Activated T-cell treated with anti-CD3 and anti-CD28 coated beads, Interleukin-2, amount 50 U/mL, for 1 hour (primary cell): ENCODE measurements at places on chromosomes 2 and 18.

DNA sequence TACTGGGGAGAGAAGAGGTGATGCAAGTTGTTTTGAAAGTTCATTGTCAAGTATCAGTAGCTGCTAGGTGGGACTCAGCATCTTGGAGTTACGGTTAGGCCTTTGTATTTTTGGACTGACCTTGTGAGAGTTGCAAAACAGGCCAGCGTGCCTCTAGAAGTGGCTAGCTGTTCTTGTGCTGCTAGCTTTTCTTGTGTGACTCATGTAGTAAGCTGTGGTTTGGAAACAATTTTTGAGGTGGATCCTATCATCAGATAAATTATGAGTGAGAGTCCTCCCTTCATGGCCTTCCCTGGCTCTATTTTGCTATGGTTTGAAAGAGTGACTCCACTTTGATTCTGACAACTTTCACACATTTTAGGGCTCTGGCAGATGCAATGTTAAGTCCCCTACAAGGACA is 409.2 kb upstream of the HS6ST1 start:
- no peak for DNase-seq

DNA sequence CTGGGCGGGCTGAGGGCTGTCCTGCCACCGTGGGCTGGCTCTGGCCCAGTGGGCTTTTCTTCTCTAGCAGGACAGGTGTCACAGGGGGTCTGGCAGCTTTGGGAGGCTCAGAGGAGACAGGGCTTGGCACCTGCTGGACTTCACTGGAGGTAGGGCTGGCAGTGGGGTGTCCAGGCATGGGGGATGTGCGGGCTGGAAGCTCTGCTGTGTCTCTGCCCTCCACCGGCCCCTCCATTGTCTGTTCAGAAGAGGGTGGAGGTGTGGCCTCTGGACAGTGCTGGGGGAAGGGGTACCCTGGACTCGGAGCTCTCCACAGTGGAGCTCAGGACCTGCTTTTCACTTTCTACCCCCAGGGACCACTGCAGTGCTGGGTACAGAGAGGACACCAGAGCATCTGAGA is 9.2 kb downstream of the PTPRN start:
- no peak for DNase-seq

- DNase-seq: no peak
These were observed 7.4 kb upstream of the VRK2 start for GRCh38 chr2:58039170-58039611.

DNA sequence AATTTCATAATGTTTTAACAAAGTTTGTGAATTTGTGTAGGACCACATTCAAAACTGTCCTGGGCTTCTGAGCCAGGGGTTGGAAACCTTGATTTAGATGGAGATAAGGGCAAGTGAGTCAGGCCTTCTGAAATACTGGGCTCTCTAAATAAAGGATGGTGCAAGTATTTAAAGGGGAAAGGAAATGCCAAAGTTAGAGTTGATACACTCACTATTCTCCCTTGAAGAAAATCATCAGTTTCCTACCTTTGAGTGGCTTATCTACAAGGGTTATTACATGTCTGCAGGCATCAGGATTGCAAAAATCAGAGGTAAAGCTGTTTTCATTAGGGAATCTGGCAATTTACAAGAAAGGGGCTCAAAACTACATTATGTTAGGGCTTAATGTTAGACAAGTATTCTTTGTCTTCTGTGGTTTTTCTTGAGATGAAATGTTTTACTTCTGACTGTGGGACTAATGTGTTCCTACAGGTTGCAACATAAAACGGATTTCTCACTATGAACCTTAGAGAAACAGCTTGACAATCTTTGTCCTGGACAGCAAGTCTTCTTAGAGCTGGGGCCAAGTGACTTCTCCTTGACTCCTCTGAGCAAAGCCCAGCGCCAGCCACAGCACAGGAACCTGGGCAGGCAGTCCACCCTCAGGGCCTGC is 31.1 kb downstream of the RNU4ATAC start:
- DNase-seq: no peak

DNA sequence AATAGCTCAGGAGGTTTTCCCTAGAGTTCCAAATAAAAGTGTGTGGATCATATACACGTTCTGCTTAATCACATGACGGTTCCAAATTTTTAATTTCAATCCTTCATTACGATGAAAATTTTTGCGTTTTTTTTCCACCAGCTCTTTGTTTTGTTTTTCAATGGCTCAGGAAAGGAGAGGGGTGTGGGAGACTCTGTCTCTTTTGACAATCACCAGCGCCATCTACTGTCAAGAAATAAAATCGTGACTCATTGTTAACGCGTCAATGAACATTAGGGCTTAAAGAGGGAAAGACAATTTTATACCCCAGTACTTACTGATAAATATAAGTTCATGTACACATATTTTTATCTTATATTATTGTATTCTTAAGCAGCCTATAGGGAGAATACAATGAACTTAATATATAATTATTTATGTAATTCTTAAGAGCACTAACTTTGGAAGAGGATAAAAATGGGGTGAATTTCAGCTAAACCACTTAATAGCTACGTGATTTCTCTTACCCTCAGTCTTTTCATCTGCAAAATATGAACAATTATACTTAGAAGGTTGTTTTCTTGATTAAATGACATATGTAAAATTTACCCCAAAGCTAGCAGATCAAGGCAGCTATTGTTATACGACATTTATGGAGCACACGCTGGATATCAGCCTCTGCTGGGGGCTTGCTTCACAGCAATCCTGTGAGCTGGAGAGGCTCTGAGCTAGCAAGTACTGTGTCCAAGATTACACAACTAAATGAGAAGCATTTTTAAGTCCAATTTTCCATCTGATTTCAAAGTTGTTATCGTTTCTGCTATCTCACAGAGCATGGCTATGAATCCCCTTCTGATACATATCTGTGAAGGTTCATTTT is 47.4 kb upstream of the RMDN2 start:
- no peak for DNase-seq

DNA sequence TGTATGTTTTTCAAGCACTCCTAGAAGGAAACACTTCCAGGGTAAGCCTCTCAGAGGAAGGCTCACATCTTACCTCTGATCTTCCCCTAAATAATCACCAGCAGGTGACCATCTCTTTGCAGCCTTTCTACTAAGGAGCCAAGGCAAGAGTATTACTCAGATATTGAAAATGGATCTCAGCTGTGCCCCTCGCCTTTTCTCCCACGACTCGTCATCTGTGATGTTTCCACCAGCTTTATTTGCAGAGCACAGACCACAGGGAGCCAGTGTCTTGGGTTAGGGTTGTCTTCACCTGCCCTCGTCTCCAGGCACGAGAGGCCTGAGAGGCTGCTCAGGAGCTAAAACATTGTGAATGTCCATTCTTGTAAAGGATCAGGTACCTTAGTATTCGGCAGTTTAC is 16.9 kb upstream of the SCLY start:
- no peak for DNase-seq

DNA sequence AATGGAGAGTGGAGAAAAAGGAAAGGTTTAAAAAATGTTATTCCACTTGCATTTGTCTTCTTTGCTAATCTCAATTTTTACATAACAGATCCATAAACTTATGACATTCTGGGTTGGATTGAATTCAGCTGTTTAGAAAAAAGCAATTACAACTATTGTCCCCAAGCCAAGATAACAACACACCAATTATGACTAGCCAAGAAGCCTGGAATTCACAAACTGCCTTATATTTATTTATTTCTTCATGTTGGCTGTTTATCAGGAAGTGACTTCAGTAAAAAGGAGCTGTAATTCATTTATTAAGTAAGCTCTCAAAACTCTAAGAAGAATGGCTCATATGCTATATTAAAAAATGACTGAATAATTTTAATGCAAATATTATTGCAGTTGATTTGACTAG is 137.4 kb downstream of the CALCRL start:
- DNase-seq: no peak

DNA sequence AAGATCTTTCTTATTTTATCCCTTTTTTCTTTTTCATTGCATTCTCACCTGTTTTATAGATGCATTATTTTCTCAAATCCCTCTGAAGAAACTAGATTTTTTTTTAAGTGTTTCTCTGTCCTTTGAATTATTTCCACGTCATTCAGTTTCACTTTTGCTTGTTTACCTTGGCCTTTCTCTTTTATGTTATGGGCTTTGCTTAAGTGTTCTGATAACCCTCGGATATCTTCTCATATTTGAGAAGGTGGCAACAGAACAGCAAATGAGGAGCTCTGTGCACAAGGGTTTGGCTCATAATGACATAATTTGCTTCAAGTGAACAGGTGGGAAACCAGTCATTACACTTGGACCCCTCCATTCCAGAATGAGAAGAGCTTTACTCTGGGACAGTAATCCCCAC is 111.9 kb downstream of the C1D start:
- no peak for DNase-seq

- no peak for DNase-seq
These were observed 39.1 kb downstream of the ATOH8 start for GRCh38 chr2:85792783-85793441.

DNA sequence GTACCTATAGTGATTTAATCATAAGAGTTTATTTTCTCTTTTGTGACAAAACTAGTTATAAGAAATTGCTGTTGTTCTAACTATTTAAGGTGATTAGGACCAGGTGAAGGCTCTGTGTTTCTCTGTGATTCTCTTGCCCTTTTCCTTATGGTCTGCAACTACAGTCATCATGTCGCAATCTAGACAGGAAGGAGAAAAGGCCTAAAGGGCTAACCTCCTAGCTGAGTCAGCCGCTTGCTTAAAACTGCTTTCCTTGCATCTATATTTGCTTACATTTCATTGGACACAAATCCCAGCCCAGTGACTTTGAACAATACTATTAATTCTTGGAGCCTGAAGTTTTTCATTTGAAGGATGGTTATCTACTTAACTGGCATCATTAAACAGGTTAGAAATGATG is 93.1 kb downstream of the PIK3C3 start:
- no peak for DNase-seq

DNA sequence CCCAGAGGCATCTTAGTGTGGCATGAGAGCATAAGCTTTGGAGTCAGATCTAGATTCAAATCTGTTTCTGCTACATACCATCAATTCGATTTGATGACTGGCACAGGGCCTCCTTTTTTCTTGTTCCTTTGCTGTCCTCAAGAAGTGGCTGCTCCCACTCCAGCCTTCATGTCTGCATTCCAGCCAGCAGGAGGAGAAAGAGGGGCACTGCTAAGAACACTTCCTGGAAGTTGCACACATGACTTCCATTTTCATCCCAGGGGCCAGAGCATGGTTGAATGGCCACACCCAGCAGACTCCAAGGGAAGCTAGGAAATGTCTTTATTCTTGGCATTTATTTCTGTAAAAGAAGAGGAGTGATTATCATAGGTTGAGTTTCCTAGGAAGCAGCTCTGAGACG is 50.4 kb downstream of the EML6 start:
- no peak for DNase-seq
